CD4-positive, alpha-beta T cell treated with Interleukin-6 for 4 hours (primary cell): ENCODE measurements at places on chromosomes 3 and 15.

DNA sequence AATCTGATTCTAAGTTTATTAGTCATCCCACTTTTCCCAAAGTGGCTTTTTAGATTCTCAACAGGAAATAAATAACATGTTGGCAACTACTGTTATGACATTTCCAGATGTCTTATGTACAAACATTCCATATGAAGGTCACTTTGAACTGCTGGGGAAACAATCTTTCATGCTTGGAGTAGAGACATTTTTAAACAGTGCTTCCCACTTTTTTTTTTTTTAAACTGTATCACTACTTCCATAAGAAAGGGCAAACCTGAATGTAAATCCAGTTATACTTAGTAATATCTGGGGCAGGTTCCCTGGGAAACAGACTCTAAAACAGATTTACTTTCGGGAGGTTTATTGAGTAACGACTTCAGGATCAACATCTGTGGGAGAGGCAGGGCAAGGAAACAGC lies 473.8 kb downstream of the TAFA4 start:
- DNase-seq = no peak

DNA sequence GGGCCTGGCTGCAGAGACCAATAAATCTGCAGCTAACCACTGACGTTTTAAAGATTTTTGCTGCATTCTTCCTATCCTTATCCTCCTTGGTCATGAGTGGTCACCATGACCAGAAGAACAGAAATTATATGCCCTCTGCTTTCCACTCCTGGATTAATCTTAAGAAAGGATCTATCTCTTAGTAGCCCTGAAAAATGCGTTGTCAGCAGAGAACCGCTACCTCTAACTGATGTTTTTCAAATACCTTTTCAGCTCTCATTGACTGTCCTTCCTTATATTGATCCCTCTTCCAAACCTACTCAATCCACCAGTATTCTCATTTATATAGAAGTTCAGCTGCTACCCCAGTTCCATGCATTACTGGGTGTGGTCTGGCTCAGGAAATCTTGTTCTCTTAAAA lies 610.1 kb downstream of the MECOM start:
- no peak for DNase-seq

DNA sequence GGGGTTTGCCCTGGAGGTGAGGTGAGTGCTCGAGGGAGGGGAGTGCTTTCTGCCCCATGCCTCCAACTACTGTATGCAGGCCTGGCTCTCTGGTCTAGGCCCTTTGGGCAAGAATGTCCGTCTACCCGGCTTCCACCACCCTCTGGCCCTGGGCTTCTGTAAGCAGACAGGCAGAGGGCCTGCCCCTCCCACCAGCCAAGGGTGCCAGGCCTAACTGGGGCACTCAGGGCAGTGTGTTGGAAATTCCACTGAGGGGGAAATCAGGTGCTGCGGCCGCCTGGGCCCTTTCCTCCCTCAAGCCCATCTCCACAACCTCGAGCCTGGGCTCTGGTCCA lies 9.4 kb downstream of the DLL4 start:
- DNase-seq = no peak

DNA sequence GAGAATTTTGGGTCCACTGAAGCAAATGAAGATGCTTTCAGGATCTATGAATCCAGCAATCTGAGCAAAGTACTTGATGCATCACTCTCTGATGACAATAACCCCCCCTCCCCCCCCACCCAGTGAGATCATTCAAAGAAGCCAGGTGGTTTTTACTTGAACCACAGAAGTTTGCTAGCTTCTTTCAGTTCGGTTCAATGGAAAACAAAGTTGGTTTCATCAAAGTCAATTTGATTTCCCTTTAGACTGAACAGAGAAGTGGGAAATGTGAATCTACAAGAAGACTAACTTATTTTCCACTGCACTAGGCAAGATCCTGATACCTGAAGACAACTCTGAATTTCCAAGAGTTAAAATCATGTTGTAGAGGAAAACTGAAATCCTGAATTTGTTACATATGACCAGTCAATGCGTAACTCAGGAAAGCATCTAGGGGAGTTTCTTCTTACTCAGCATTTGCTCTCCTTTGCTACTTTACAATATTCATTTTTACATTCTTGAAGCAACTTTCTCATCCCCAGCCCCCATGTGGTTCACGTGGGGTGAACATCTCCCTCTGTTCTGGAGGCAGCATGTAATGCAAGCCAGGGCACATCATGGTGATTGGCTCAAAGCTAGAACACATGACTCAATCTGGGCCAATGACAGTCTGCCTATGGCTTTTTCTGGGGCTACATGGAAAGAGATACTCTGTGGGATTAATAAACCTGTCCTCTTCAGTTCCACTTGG lies 572.6 kb downstream of the FOXP1 start:
- DNase-seq = peak; percentile 85

- no peak for DNase-seq
Measured at GRCh38 chr3:170767576-170767941, 102.4 kb downstream of the RPL22L1 start.

- DNase-seq = no peak
Measured at GRCh38 chr3:119628390-119628789, 30.7 kb downstream of the PLA1A start.

- DNase-seq = no peak
Measured at GRCh38 chr3:62875558-62876002, 364 bp upstream of the CADPS start.

DNA sequence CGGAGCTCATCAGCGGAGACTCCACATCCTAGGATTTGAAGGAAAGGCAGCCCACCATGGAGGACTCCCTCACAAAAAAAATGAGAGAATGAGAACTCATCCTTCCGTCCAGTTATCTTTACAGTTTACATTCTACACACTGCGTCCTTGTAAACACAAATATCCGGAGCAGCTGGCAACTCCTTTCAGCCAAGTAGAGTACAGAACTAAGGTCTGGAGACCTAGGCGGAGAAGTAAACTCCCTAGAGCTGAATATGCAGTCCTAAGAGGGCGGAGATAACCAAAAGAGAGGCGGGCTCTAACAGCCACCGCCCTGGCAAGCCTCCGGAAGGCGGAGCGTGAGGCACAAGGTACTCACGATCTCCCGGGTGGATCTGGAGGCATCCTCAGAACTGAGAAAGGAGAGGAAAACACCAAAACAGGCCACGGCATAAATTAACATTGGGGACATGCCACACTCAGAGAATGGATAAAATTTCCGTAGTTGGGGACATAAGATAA lies 924 bp upstream of the SIN3A start:
- DNase-seq = peak; percentile 84

GRCh38 chr3:106157411-106157810 lies 288.6 kb upstream of the CBLB start:
- DNase-seq = no peak
